ENCODE measurements at places on chromosomes 1 and 21.

DNA sequence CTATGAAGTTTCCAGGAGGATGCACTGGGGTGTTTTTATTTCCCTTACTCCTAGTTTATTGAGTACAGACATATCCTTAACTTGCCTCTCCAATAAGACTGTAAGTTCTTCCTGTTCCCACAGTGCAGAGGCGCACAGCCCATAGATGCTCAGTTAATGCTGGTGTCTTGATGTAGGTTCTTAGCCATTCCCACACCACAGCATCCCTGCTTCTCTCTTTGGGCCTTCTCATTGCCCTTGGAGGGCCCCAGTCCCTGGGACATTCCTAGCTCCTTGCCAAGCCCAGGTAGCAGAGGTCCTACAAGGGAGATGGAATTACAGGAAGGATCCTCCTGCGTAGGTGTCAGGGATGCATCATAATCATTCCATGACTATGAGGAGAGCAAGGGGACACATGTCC is 61.6 kb upstream of the HMGB4 start:
- no peak for DNase-seq

GRCh38 chr1:59072583-59072947 is 224.3 kb upstream of the FGGY start:
- no peak for DNase-seq

- DNase-seq: no peak
These were observed 144.0 kb upstream of the CXADR start for GRCh38 chr21:17368748-17369363.

DNA sequence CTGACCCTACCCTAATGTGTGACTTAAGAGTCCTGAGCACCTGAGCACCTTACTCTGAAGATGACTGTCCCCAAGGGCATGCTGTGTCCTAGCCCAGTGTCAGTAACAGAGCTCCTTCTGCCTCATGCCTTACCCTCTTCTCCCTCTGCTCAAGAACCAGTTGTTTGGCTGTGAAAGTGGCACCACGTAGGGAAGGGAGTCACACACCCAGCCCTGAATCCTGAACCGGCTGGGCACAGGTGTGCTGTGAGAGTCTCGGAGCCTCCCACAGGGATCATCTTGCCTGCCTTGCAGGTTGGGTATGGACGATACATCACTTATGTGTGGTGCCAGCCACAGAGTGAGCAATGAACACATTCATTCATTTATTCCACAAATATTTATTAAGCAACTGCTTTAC is 220.6 kb downstream of the DYRK1A start:
- DNase-seq: no peak

DNA sequence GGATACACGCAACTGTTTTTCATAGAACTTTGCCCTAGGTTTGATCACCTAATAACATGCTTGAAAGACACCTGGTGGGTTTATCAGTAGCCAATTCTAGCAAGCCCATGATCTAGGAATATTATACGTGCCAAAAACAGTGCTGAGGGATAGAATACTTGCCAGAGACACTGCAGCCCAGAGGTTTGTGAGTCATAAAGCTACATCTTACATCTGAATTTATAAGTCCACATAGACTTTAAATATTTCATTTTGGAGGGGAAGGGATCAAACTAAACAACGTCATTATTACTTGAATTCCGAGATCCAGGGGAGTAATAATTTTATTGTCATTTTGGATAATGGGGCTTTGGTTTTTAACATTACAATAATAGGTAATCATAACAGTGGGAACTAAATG is 31.7 kb downstream of the RGL1 start:
- DNase-seq: no peak

DNA sequence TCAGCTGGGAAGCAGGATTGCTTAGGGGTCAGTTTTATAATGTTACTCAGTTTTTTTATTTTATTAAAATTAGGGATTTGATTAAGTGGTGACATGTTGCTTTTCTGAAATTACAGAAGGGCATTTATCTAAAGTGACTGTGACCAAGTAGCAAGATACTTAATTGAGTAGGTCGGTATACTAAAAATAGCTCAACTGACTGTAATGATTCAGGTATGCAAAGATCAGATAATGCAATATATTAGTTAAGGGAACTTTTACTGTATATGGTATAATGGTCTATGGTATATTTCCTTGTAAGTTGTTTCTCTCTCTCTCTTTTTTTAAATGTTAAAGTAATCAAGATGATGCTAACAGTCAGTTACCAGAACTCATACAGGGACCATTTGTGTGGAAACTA is 26.2 kb downstream of the RLF start:
- DNase-seq: no peak

- DNase-seq: no peak
These were observed 98.5 kb downstream of the MRPL37 start for GRCh38 chr1:54298284-54299033.

DNA sequence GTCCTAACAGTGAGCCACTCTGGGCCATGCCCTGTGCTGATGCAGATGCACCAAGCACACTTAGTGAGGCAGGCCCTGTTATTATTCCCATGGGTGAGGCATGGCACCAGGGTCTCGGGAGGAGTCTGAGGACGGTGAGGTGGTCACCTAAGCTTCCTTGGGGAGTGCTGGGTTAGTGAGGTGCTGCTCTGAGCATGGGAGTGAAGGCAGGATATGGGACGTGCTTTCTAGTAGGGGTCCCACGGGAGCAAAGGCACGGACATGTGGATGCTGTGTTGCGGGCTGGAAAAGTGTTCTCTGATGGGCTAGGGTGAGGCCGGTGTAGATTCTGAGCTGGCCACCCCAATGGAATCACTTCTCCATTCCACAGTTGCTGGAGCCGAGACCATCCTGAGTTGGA is 77.5 kb upstream of the CSF3R start:
- no peak for DNase-seq

Measured in NCI-H446 treated with DMSO at 0.1 percent for 48 hours (cell line).